Posterior cingulate gyrus (tissue), 11 donors: ENCODE measurements at places on chromosomes 12 and 14.

GRCh38 chr14:59097681-59098080, 90.8 kb upstream of the DAAM1 start:
- DNase-seq = no peak

GRCh38 chr12:46832130-46832704, 6.4 kb upstream of the SLC38A4 start:
- peak; percentile 69 for DNase-seq

DNA sequence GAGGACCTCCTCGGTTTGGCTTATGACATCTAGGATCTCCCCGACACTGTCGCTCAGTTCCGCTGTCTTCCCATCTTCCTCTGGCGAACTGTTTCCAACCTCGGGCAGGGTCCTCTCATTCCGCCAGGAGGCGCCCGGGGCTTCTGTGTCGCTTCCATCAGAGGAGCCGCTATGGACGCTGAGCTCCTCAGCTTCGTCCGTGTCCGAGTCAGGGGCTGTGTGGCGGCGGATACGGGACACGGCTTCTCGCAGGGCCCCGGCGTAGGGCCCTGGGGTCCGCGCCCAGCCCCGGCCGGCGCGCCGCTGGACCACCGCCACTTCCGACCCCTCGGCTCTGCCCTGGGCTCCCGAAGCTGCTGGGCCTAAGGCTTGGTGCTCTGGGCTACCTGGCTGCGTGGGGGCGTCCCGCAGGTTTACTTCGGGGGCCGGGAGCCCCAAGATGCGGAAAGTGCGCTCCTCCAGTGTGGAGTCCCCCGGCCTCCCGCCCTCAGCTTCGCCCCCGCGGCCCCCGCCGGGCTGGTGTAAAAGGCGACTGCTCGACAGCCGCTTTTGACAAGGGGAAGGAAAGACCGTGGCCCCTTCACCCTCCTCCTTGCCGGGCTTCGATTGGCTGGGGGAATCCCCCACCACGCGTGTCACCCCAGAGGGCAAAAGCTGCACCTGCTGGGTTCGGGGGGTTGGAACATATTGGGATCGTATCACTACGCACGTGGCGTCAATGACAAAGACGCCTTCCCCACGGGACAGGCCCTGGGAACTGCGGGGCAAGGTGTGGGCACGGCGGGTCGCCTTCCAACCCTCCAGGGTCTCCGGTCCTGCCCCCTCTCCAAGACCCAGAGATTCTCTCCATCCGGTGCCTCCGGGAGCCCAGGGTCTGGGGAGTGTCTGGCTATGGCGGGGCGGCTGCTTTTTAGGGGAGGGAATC, 2.1 kb downstream of the DDN start:
- peak; percentile 82 for DNase-seq

- no peak for DNase-seq
Observed at GRCh38 chr12:95321516-95322246, 104.1 kb downstream of the VEZT start.

DNA sequence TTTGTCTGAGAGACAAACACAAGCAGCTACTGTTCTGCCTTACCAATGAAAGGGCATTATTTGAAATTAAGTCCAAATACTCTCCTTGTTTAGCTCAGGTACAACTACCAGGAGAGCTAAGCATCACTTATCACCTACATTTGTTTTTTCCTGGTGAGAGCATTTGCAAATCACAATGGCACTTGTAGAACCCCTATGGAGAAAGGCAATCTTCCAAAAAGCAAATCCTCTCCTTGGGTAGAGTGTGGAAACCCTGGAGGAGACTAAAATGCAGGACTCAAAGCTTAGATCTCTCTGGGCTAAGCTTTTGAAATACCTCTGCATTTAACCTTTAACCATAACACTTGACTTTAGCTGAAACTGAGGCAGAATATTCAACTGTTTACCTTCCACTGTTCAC, 20.8 kb downstream of the GTSF1 start:
- no peak for DNase-seq

DNA sequence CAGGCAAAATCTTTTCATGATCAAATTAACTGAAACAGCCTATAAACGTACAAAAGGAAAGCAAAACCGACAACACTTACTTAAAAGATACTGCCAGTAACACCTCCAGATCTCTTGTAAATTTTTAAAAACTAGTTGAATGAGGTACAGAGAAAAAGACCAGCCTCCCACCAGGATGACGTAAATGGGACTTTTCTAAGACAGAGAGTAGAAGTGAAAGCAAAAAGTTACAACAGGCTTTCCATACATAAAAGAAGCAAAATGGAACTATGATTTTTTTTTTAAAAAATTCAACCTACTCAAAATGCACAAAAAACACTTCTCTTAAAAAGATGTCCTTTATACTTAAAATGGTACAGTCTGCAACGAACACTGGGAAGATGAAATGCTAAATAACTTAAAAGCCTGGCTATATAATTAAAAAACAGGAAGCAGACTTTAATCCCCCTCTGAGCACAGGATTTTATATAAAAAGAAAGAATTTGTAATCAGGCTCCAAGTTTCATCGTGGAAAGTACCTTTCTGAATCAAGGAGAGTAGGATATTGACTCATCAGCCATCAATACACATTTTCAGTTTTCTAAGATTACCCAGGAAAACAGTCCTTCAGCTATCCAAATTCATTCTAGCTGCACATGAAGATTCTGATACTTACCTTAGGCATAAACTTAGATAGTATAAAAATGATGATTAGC, 14.2 kb upstream of the MYO1A start:
- no peak for DNase-seq
